Lower lobe of right lung (tissue), 2 donors: ENCODE measurements at places on chromosomes 3 and 15. TPM values are rescaled to one million over a fixed set of nuclear protein-coding genes. Genes with fewer than 3 reads are reported as not detected.

ANKRD63 gene
- total RNA-seq, result not detected

ABI3BP gene
- 108 TPM for total RNA-seq

CERS3 gene
- not detected for total RNA-seq

PAK6 gene
- total RNA-seq, result 5.6 TPM

HACD2 gene
- 42.8 TPM for total RNA-seq

CLDN16 gene
- total RNA-seq, result 0.74 TPM

GOLGA6D gene
- total RNA-seq, result not detected

CYP1A1 gene
- 0.38 TPM for total RNA-seq

ANKDD1A gene
- total RNA-seq, result 5.0 TPM

CEP97 gene
- total RNA-seq, result 8.0 TPM

INKA1 gene
- total RNA-seq, result 5.3 TPM

PLXNA1 gene
- total RNA-seq, result 48.1 TPM

POC1A gene
- total RNA-seq, result 2.7 TPM

DLEC1 gene
- total RNA-seq, result 15.0 TPM

ZFAND6 gene
- 76.7 TPM for total RNA-seq

A4GNT gene
- total RNA-seq, result 0.41 TPM
